CD4-positive, alpha-beta T cell treated with Interleukin-6 for 4 hours (primary cell): ENCODE measurements at places on chromosomes 5 and 9.

DNA sequence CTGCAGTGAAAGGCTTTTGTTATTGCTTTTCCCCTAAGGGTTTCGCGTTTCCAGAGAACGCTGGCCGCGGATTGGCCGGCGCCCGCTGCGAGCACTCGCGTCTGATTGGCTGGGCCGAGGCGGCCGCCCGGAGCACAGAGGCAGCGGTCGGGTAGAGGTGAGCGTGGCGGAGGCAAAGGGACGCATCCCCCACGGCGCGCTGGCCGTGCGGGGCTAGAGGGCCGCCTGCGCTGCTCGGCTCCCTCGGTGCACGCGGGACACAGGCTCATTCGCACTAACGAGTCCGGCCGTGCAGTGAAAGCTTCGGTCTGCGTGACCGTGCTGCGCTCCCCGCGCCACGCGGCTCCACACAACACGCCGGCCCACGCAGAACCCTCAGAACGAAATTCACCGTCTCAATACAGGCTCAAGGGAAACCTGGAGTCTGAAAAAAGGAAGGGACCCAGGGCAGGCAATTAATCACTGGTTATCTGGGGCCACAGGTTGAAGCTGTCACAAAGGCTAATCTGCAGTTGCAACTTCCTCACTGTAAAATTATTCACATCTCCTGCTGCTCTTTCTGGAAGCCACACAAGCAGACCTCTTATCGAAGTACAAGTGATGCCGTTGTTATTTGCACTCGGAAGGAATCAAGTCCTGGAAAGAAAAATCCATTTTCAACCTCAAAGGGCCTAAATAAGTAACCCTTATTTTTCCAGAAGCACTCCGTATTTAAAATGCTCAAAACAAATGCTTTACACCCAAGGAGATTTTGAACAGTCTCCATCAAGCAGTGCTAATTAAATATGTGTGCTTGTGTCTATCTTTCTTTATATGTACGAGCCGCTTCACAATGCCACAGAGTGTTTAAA, 94.6 kb downstream of the ZNF608 start:
- DNase-seq, result no peak

DNA sequence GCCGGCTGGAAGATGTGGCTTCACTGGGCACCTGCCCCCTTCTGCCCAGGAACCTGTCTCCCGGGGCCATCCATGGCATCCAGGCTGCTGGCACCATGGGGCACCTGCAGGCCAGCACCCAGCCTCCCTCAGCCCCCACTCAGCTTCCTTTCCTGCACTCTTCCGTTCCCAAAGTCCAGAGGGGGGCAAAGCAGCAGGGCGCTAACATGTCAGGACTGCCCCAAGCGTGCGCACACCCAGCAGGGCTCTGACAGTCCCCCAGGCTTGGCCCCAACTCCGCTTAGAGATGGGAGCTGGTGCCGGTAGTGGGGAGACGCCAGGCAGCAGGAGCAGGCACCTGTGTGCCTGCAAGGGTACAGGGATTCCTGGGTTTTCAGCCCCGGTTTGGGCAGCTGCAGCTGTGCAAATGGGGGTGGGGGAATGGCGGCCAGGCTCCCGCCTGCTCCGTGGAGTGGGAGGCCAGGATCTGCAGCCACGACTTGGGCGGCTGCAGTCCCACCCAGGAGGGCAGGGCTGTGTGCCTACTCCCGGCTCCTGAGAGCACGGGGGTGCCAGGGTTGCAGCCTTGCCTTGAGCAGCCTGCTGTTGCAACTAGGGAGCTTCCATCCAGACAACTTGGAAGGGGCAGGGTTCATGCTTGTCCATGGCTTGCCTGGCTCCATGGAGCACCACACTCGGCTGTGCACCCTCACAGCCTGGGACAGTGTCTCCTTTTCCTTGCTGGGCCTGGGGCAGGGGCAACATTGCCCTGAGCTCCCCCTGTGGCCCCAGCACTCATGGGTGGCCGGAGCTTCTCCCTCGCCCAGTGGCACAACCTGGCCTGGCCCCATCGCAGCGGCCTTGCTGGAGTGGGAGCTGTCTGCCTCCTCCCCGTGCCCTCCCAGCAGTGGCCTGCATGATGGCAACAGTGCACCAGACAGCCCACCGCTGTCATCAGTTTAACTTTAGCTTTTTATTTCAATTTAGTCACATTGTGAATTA, 561.1 kb downstream of the MTRR start:
- no peak for DNase-seq

DNA sequence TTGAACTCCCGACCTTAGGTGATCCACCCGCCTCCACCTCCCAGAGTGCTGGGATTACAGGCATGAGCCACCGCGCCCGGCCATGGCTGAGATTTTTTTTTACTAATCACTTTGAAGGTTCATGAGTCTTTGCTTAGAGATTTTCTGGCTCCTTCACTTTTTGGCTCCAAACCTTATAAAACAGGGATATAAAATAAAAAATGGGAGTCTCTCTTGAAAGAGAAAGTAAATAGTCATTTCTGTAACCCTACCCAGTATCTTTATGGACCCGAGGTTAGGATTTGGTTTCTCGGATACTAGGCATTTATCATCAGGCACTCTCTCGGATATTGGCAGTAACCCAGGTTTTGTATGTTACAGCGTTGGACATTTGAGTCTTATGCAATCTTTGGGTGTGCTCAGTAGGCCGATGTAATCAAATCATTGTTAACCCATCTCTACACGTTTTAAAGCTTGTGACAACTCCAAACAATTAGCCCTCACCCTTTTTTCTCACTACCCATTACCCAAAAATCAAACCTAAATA, 25.3 kb downstream of the STXBP1 start:
- no peak for DNase-seq

DNA sequence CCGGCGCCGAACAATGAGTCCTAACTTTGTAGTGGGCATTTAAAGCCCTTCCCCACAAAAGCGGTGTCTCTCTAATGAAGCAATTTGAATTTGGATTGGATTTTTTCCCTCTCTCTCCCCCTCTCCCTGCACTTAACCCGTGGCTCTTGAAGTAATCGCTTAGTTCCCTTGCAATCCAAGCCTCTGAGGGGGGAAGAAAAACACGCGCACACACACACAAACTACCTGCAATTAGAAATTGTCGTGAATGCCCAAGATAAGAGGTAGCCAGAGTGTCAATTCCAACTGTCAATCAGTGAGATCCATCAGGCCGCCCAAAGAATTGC, 1.2 kb downstream of the LHX6 start:
- DNase-seq, result no peak

DNA sequence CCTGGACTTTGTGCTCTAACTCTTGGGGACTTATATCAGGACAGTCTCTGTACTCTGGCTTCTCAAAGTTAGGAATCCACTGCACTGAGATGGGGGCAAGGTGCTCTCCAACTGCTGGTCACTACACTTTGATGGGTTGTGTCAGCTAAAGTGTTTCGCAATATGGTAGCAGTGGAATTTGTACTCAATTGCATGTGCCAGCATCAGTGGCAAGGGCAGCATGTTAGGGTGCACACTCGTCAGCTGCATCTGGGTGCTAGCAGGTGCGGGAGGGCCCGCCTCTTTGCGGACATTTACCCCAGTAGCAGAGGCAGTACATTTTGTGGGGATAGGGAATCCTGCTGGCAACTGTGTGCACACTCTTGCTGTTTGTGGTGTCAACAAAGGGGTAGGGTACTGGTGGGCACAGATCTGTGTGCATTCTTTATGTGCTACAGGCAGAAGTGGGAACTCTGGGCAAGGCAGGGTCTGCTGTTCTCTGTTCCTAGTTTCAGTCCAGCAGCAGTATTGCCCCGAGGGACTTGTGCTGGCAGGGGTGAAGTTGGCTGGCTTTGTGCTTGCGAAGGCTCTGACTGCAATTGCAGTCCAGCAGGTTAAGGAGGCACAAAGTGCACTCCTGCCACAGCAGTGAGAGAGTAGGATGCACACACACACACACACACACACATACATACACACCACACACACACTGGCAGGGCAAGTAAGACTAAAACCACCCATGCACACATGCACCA, 924.8 kb upstream of the CDH9 start:
- no peak for DNase-seq

- DNase-seq, result no peak
Measured at GRCh38 chr5:67030289-67031056, 166.1 kb downstream of the CD180 start.

DNA sequence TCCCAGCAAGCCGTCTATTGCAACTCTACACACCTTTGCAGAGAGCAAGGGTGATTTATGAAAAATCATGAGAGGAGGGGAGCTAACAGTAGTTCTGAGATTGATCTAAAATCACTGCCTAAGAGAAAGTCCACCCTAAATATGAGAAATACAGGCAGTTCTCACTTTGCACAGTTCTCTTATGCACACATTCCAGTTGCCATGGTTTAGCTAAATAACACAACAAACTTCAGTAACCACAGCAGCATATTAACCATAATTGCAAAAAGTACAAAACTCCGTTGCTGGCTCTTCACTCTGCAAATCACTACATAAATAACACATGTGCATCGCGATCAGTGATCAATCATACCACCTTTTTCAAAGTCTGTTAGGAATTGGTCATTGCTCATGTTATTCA, 31.1 kb downstream of the PGGT1B start:
- DNase-seq, result no peak
